ENCODE measurements at places on chromosomes 4 and X.

- DNase-seq: no peak
Measured at GRCh38 chr4:115110191-115111181, 2.9 kb downstream of the NDST4 start.

DNA sequence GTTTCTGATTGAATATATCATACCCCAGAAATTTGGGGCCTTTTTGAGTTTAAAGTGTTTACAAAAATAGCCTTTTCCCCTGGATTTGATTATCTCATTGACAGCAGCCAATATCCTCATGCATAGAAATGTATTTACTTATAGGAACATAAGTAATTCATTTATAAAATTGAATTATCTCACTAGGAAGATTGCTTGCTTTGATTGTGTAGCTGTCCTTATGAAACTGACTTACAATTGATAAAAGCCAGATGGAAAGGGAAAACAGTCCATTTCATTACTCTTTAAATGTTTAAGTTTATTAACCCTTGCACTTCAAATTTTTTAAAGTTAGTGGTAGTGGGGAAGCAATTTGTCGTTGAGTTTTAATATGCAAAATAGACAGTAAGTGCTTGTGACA, 310.2 kb upstream of the TBX22 start:
- DNase-seq: no peak

DNA sequence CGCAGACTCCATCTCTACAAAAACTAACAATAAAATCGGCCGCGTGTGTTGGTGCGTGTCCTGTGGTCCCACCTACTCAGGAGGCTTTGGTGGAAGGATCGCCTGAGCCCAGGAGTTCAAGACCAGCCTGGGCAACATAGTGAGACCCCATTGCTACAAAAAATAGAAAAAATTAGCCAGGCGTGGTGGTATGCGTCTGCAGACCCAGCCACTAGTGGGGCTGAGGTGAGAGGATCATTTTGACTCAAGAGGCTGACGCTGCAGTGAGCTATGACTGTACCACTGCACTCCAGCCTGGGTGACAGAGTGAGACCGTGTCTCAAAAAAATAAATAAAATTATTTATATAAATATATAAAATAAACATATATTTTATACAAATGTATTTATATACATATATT, 22.3 kb downstream of the ASMTL start:
- DNase-seq: no peak

DNA sequence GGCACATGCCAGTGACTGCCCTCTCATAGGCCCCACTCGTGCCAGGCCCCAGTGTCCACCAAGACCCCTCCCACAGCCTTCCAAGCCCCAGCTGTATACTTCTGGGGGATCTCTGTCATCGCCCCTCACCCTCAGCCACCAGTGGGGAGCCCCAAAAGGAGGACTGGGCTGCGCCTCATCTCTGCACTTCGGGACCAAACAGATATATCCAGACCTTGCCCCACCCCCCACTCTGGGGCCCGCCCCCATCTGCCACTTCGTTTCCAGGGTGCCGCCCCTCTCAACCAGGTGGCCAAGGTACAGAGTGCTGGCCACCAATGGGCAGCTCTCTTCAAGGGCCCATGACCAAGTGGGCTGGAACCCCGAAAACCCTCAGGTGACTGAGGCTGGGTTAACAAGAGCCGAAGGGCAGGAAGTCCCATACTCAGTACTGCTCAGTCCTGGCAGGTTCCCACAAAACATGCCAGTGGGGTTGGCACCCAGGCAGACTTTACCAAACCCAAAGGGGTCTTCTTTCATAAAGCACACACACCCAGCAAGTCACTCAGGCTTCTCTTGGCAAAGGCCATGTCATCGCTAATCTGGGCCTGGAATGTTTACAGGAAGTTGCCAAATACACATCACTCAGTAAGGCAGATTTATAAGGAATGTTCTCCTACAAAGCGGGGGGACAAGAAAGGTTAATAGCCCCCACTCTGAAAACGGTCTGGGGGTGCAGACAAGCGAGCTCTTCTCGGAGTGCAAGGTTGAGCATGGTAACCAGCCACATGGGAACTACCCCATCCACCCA, 4.4 kb downstream of the ZFYVE28 start:
- no peak for DNase-seq

- DNase-seq: no peak
Measured at GRCh38 chr4:104593019-104593418, 98.3 kb upstream of the CXXC4 start.
